ENCODE measurements at places on chromosomes 1 and 21.

GRCh38 chr1:113545210-113545609 lies 154.9 kb downstream of the MAGI3 start:
- DNase-seq, result no peak

- DNase-seq, result no peak
These were observed 13.6 kb upstream of the C1QTNF12 start for GRCh38 chr1:1259951-1260600.

DNA sequence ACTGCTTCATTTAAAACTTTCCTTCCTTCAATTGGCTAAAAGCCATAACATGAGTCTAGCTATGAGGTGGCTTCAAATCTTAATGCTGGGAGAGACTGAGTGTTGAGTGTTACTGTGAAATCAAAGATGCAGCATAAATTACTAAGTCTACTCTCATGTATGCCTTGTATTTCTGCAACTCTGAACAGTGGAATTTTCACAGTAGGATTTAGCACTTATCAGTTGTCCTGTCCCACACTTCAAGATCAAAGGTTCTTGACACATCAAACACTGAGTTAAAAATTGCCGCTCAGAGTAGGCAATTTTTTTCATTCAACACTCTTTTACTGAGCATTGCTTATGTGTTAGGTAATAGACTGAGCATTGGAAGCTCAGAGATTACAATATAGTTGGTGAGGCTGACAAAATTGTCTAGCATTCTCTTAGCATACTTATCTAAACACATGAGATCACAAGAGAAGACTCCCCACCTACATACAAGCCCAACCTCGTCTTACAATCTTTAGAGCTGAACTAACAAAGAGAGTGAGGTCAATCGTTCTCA lies 56.4 kb upstream of the ADORA3 start:
- no peak for DNase-seq

- DNase-seq, result no peak
These were observed 4.1 kb downstream of the OLFML3 start for GRCh38 chr1:113983391-113983790.

- no peak for DNase-seq
These were observed 19.1 kb downstream of the ARHGAP29 start for GRCh38 chr1:94218332-94218731.

GRCh38 chr1:77594366-77595112 lies 87.9 kb downstream of the ZZZ3 start:
- no peak for DNase-seq

GRCh38 chr1:89176971-89177370 lies 1.2 kb upstream of the GBP7 start:
- no peak for DNase-seq

DNA sequence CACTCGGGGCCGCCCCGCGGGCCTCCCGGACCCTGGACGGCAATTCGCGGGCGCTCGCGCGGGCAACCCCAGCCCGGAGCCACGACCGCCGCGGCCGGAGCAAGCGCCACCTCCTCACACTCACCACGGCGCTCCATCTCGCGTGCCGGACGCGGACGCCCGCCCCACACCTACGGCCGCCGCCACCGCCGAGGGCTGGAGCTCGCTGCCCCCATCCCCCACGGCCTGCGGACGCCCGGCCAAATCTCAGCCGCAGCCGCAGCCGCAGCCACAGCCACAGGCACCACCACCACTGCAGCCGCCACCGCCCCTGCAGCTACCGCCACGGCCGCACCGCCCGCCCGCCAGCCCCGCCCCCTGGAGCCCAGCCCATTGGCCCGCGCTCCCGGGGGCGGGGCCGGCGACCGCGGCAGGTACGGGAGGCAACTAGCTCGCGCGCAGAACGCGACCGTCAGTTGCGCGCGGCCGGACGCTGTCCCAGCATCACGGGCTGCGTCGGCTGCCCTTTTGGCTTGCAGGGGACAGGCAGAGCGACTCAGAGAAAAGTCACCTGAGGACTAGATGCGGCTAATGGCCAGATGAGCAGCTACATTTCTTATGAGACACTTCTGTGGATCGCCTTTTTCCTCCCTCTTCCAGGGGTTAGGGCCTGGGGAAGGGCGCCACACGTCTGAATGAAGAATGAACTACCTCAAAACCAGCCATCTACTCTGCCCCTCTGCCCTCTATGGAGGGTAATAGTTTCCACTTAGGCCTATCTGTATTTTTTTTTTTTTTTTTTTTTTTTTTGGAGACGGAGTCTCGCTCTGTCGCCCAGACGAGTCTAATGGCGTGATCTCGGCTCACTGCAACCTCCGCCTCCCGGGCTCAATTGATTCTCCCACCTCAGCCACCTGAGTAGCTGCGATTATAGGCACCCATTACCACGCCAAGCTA lies at the start of gene ARHGAP29:
Gene ARHGAP29, minus strand, starts transcription at position 294 of the 936 bp plus-strand sequence. CDS start 5,973 bp downstream, outside the sequence.
- DNase-seq, result peak; percentile 38

DNA sequence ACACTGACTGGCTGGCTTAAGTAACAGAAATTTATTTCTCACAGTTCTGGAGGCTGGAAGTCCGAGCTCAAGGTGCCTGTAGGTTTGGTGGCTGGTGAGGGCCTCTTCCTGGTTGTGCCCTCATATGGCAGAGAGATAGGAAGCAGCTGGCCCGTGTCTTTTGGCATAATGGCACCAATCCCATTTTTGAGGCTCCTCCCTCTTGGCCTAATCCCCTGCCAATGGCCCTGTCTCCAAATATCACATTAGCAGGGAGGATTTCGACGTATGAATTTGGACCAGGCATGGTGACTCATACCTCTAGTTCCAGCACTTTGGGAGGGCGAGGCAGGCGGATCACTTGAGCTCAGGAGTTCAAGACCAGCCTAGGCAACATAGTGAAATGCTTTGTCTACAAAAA lies 37.4 kb downstream of the AGPAT3 start:
- DNase-seq, result no peak

DNA sequence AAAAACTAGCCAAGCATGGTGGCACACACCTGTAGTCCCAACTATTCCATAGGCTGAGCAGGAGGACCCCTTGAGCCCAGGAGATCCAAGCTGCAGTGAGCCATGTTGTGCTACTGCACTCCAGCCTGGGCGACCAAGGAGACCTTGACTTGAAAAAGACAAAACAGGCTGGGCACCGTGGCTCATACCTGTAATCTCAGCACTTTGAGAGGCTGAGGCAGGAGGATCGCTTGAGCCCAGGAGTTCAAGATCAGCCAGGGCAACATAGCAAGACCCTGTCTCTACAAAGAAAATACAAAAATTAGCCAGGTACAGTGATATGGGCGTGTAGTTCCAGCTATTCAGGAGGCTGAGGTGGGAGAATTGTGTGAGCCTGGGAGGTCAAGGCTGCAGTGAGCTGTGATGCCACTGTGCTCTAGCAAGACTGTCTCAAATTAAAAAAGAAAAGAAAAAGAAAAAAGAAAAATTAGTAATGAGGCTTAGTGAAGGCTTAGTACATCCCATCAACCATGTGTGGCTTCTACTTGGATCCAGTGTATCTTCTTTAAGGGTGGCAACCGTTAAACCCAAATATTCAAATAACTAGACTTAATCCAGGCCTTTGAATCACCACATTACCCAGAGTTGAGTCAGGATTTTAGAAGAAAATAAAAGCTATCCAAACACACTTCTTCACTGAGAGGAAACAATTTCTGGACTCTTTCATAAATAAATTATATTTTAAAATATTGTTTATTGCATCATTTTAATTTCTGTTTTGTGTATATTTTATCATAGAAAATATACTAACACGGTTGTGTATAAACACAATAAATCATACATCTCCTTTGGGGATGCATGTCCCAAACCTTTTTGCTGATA lies 74.3 kb upstream of the RAB4A start:
- no peak for DNase-seq

GRCh38 chr1:65401612-65402011 lies 18.9 kb upstream of the LEPR start:
- DNase-seq, result no peak

DNA sequence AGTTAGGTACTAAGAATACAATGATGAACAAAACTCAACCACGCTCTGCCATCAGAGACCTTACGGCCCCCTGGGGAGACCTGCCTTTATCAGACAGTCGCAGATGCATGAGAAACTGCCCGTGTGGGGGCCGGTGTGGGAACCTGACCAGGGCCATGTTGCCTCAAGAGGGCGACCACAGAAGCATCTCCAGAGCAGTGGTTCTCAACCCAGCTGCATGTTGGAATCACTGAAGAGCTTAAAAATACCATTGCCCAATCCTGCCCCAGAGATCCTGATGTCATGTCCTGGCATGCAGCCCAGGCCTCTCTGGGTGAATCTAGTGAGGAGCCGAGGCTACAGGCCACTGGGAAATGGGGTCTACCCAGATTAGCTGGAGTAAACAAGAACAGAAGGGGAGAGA lies 108.7 kb downstream of the PRDM2 start:
- no peak for DNase-seq

DNA sequence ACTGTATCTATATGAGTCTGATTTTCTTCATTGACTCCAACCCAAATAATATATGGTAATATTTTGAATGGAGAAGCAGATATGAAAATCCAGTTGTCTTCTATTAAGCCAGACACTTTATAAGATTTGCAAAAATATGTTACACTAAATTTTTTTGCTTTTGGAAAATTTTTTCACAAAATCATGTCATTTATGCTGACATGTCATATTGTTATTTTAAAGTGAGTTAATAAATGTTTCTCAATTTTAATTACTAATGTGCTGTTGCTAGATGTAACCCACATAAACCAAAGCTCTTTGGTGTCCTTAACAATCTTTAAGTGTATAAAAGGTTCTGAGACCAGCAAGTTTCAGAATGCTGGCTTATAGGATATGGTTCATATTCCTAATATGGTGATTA lies 142.5 kb downstream of the HS2ST1 start:
- DNase-seq, result no peak

DNA sequence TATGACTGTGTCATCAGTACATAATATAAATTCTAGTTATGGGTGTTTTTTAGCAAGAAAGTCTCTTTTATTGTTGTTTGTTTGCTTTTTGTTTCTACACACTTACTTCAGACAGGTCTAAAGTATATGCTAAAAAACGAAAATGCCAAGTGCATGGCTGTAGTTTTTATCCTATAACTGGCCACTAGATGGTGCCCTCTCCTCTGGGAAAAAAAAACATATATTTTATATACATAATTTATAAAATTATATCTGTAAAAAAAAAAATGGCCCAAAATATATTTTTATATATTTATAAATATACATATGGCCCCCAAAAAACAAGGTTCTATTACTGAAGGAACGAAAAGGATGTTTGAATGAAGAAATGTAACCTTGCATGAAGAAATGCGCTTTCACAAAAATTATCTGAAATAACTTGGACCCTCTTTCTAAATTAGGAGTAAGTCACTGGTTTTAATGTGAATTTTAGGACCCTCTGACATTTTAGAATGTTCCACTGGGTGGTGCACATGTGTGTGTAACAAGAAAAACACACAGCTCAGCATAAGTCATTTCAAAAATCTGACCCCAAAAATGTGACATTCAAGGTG lies 93.5 kb downstream of the TTLL7 start:
- DNase-seq, result no peak

- DNase-seq, result no peak
These were observed 9.1 kb downstream of the SGIP1 start for GRCh38 chr1:66542811-66543767.

- DNase-seq, result no peak
These were observed 25.3 kb upstream of the SDC3 start for GRCh38 chr1:30933874-30934252.

GRCh38 chr1:48726139-48726538 lies 50.6 kb downstream of the BEND5 start:
- DNase-seq, result no peak

GRCh38 chr1:179818260-179818659 lies 59.3 kb downstream of the TOR1AIP2 start:
- no peak for DNase-seq

GRCh38 chr1:113390871-113391648 lies 745 bp downstream of the MAGI3 start:
- DNase-seq, result no peak

DNA sequence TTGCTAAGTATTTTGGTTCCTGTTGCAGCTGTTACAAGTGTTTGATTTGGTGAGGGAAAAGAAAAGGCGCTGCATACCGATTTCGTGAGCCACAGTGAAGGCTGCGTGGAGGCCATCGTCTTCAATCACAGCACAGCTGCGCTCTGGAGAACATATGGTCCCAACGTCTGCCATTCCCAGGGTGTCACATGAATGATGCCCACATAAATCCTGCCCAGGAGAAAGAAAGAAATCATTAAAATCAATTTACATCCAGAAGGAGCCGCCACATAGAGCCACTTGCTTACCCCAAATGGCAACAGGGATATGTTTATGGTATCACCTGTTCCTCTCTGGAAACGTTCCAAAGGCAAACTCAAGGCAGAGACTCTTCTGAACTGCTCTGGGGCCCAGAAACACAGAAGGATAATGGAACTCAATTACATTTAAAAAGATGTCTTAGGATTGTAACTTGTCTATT lies 12.2 kb downstream of the ADAMTS5 start:
- no peak for DNase-seq

GRCh38 chr1:248752161-248753028 lies 3.2 kb downstream of the LYPD8 start:
- DNase-seq, result no peak

DNA sequence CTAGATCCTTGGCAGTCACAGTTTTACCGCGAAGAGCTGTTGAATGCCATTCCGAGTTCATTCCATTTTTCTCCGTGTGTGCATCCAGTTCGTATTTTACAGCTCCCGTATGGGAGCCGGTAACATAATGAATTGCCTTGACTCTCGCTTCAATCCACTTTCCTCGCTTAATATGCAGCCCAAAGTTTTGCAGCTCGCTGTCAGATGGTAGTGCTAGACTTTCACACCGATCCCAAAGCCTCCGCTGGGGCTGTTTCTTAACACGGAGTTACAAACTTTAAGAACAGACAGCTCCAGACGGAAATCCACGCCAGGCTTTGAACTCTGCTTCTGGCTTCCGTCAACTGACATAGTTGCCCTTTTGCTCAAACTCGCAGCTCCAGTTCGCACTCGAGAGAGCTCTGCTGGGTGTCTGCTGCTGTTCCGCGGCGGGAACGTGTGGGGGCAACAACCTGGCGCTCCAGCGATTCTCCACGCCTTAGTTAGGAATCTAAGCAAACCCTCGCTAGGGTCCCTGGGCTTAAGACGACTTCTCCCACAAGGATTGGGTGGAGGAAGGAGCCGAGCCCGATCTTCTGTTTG lies 3.5 kb upstream of the ARID1A start:
- peak; percentile 43 for DNase-seq

- no peak for DNase-seq
These were observed at the start of gene TTC34 for GRCh38 chr1:2801535-2802291. Gene TTC34 (minus strand): TSS chr1:2801693. CDS start chr1:2800827, 866 bp downstream.

DNA sequence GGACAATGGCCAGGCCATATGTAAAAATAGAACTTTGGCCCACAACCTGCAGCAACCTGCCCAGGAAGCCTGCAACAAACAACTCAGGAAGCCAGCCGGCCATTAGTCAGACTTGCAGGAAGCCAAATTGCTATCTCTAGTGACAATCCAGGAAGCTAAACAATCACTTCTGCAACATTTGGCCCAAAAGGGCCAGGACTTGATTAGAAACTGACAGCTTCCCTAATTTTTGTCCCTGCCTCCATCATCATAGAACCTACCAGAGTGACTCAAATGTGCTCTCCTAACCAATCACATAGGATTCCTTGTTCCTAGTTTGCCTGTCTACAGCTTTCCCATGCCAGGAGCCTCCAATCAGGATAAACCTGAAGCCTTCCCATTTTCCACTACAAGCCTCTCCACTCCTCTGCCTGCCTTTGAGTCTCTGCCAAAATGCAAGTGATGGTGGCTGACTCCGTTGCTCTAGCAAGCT lies 639.3 kb downstream of the PTPRU start:
- DNase-seq, result no peak

- no peak for DNase-seq
These were observed 56.0 kb downstream of the FOXJ3 start for GRCh38 chr1:42279055-42279454.
